ENCODE measurements at places on chromosomes 5 and 9. TPM values are rescaled to one million over a fixed set of nuclear protein-coding genes. Genes with fewer than 3 reads are reported as not detected.
A peak's percentile ranks its signal among the peaks of the same experiment; 100 is the strongest.

The CYLC2 gene
- total RNA-seq: not detected

The EIF4E1B gene
- not detected for total RNA-seq

The RNF183 gene
- not detected for total RNA-seq

- no peak overlapping the region for H3K27ac ChIP-seq
- no peaks in the 10 kb centered on the region for H3K4me1 ChIP-seq
- no peaks in the 10 kb centered on the region for H3K36me3 ChIP-seq
Observed at GRCh38 chr5:153885141-153885540, 153.6 kb downstream of the FAM114A2 start.

- peak; percentile 97 for DNase-seq
- no peak overlapping the region for H3K4me3 ChIP-seq
- peaks cover 46% of the 10 kb centered on the region for H3K4me1 ChIP-seq
- no peaks in the 10 kb centered on the region for H3K36me3 ChIP-seq
- H3K27me3 ChIP-seq: no peaks in the 10 kb centered on the region
Observed at GRCh38 chr9:128055344-128056040, 11.6 kb downstream of the NAIF1 start.

DNA sequence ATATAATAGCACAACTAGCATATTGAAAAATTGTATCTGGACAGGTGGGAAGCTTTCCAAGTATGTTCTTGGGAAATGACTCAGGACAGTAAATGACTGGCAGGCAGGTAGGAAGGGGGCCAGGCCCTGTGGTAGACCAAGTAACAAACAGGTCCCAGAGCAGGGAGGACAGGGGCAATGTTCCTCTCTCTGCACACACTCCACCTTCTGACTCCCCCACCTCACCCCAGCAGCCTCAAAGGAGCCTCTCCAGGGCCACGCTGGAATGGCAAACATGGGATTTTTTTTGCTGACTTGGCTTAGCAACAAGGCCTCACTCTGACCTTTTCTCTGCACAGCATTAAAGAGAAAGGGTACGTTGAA, 31.1 kb upstream of the IQGAP2 start:
- peaks cover 11% of the 10 kb centered on the region for H3K4me1 ChIP-seq
- H3K27me3 ChIP-seq: no peaks in the 10 kb centered on the region
- H3K4me3 ChIP-seq: no peak overlapping the region
- no peaks in the 10 kb centered on the region for H3K36me3 ChIP-seq
- no peak overlapping the region for H3K27ac ChIP-seq
